Activated T-helper 1 cell treated with anti-CD3 and anti-CD28 coated beads, Interleukin-2, amount 50 U/mL, for 16 hours (primary cell): ENCODE measurements at places on chromosomes 2 and 18.

DNA sequence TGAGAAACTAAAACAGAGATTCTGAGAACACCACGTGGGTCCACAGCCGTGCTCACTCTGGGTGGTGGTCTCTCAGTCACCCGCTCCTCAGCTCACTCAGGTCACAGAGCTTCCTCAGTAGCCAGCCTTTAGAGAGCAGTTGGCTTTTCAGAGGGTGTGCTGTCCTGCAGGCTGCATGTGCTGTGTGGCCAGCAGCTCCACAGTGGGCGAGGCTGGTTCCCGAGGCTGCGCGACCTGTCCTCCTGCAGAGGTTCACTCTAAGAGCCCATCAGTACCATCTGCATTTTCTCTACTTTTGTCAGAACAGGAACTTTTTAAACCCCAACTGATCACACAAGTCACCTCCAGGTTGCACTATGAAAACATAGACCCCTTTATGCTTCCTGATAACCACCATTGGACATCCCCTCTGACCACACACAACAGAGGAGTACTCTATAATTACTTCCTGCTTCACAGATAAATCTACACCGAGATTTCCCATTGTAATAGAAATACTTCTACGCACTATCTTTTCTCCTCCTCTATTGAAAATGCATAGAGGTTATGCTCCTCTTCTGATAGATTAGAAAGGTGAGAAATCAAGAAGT is 93.1 kb downstream of the GYPC start:
- no peak for DNase-seq

DNA sequence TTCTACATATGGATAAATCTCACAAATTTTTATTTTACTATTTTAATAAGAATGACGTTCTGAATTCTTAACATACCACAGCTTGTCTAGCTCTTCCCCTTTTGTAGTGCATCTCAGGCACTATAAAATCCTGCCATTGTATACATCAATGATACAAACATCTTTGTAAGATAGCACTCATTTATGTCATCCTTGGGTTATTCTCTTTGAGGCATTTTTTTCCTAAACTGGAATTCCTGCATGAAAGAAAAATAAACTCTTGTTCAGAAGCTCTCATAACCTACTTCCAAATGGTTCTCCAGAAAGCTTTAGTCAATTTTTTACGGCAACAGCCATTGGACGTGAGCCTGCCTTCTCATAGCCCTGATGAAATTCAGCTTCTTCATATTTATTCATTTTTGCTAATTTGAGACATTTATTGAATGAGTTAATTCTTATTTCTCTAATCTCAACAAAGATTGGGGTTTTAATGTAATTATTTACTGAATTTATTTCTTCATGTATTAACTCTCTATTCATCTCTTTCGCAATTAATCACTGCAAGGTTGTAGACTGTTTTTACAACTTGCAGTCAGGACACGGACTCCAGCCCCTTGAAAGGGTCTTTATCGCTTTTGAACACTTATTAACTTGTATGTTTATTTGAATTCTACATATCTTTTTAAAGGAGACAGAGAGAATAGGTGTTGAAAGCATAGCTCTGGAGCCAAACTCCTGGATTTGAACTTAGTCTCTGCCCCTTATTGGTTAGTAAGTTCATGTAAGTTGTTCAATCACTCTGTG is 57.6 kb upstream of the PARD3B start:
- DNase-seq = no peak

- DNase-seq = no peak
These were observed 131.6 kb downstream of the BCL2 start for GRCh38 chr18:63187791-63188460.

DNA sequence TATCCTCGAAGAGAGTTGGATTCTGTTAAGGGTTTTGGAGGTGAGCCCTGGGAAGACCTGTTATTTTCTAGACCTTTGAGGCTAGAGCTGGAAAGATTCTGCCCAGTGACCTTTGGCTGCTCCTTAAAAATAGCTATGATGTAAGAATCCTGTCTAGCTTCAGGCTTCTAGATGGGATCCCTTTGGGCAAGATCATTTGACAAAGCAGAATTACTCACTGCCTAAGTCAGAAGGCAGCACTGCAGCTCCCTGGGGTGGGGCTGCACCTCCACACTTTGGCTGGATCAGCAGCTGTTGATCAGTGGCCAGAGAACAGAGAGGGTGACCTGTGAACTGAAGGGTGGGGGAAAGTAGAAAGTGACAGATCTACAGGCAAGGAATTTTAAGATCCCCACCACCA is 103.8 kb downstream of the ASAP2 start:
- no peak for DNase-seq

GRCh38 chr2:26471766-26472706 is 5.9 kb downstream of the OTOF start:
- DNase-seq = no peak

DNA sequence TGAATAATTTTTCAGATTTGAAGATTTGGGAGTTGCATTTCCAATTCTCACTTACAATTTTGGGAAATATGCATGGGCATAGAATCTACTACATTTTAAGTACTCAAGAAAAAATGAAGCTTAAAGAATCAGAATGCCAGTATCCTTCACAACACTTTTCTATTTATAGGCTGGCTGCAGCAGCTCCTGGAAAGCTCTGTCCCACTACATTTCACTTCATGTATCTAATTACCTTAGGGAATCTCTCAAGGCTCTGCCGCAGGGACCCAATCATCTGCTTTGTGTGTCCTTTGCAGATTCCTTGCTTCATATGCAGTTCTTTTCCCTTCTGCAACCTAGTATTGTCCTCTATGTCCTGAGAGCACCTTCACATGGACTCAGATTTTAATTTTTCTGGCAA is 102.9 kb downstream of the NUP35 start:
- no peak for DNase-seq

- no peak for DNase-seq
These were observed 622 bp downstream of the RAB12 start for GRCh38 chr18:8609659-8610458.

DNA sequence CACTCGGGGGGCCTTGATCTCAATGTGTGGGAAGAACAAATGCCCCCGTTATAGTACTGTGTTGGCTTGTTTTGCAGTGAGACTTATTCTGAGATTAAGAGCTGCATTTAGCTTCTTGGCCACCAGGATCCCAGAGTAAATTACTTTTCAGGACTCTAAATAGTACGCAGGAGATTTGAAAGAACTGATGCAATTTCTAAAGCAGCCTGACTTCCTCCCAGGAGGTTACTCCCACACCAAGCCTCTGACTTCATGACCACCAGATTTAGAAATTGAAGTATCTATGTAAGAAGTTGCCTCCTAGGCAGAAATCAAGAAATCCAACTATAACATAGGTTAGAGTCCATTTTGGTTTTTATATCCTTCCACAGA is 67.0 kb downstream of the FEZ2 start:
- no peak for DNase-seq

- DNase-seq = no peak
These were observed 326.5 kb upstream of the SLC39A10 start for GRCh38 chr2:195330513-195330956.

DNA sequence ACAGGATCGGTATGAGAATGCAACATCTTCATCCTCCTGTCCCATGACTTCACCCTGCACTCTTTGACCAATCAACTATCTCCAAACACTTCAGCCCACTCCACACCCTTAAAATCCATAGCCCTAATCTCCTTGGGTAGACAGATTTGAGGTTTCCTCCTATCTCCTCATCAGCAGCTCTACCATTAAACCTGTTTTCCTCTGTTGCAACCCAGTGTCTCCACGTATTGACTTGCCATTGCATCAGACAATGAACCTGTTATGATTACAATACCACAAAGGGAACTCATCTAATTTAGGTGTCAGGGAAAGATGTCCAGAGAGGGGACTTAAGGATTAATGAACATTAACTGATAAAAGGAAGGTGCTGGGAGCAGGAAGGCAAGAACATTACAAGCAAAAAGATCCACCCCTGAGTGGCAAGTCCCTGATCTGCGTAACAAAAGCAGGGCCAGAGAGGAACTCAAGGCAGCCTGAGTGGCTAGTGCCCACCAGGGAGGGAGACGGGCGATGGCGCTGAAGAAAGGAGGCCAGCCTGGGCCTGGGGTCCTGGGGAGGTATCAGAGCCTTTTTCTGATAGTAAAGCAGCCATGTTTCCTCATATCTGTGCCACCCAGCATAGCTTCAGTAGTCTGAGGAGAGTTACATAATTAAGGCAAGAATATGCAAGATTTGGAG is 44.6 kb downstream of the AKAIN1 start:
- DNase-seq = no peak
